ENCODE measurements at places on chromosomes 13 and 19. TPM values are rescaled to one million over a fixed set of nuclear protein-coding genes. Genes with fewer than 3 reads are reported as not detected.

- DNase-seq: no peak
Measured at GRCh38 chr13:68076046-68076445, 845.9 kb upstream of the PCDH9 start.

- DNase-seq: no peak
Measured at GRCh38 chr13:92745258-92745657, 481.3 kb upstream of the GPC6 start.

DNA sequence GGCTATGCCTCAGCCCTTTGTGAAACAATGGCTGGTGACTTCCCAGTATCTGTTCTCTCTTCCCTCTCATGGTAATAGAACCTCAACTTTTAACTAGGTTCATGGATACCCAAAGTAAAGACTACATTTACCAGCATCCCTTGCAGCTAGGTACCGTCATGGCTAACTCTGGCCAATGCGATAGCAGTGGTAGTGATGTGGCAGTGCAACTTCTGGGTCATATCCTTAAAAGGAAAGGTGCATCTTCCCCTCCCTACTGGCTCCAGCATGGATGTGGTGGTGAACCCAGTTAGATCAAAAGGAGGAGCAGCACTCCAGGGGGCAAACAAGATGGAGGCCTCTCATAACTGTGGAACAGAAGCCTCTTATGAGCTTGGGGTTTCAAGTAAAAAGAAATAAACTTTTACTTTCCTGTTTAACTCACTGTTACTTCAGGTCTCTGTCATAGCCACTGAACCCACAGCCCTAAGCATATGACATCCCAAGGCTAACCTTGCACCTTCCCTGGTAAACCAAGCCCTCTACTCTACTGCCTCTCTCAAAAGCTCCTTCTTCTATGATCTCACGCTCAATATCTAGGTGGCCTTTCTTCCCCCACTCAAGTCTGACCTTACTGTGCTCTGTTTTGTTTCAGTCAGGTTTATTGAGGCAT, 104.4 kb downstream of the DOCK9 start:
- DNase-seq: peak; percentile 13

DNA sequence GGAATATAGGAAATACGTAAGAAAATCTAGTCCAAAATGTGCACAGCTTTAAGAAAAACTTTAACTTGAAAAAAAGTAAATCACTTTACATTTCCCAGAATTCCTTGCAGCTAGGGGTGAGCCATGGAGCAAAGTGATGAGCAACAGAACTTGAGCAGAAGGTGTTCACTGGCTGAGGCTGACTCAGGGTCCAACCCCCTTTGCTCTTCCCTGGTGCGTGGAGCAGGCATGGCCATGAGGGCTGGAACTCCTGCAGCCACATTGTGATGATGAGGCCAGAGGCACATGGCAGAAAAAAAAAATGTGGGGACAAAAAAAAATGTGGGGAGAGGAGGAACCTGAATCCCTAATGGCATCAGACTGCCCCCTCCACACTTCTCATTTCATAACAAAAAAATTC, 9.9 kb upstream of the PLA2G4C start:
- DNase-seq: no peak

- DNase-seq: no peak
Measured at GRCh38 chr19:7706188-7706954, 4.4 kb upstream of the FCER2 start.

- peak; percentile 71 for DNase-seq
Measured at GRCh38 chr13:32314271-32315237, 609 bp downstream of the ZAR1L start.

DNA sequence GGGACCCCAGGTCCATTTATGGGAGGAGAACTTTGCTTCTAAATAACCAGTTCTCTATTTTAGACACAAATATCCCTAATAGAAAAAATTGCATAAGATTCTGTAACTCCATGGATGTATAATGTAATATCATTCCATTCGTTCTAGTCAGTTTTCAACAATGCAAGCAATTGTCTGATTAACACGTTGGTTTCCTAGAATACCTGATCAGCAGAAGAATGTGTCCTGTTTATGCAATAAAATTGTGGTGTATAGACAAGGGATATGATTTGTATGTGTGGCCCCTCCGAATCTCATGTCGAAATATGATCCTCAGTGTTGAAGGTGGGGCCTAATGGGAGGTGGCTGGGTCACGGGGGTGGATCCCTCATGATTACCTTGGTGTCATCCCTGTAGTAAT, 62.1 kb downstream of the RUBCNL start:
- no peak for DNase-seq

- DNase-seq: no peak
Measured at GRCh38 chr13:94209117-94209516, 270.4 kb downstream of the DCT start.

DNA sequence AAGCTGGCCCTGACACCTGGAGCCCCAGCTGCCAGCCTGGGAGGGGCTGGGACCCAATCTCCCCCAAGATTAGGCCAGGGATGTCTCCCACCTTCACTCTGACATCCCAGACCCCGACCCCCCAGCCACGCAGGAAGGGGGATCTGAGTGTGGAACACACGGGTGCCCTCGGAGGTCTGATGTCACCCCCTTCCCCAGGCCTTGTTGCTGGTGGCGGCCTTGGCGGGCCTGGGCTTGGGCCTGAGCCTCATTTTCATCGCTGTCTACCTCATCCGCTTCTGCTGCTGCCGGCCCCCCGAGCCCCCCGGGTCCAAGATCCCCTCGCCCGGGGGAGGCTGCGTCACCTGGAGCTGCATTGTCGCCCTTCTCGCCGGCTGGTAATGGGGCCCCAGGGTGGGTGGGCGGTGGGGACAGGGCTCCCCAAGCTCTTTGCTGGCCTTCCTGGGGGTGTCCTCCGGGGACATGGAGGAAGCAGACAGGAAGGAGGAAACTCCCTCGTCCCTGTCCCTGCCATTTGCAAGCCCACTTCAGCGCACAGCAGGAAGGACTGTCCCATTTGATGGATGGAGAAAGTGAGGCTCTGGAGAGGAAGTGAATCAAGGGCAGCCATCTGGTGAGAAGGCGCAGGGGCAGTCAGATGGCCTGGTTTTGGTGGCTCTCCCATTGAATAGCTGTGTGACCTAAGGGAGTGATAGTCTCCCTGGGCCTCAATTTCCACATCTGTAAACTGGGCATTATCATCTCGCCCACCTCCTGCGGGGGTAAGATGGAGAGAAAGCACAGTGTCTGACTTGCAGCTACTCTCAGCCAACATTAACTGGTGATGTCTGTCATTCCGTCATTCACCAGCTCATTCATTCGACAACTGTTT, 3.9 kb downstream of the TTYH1 start:
- no peak for DNase-seq

DNA sequence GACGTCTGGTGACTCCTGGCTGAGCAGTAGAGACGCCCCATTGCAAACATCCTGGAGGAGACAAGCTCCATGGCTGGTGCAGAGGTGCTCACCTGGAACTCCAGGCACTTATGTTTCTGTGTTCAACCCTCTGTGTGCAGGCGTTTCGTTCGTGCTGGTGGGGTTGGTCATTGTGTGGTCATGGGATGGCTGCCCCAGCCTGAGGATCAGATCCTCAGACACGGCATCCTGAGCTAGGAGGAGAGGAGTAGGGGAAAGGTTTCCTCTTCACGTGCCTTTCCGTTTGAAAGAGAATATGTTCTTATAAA, 87.8 kb downstream of the SIPA1L3 start:
- DNase-seq: no peak

DNA sequence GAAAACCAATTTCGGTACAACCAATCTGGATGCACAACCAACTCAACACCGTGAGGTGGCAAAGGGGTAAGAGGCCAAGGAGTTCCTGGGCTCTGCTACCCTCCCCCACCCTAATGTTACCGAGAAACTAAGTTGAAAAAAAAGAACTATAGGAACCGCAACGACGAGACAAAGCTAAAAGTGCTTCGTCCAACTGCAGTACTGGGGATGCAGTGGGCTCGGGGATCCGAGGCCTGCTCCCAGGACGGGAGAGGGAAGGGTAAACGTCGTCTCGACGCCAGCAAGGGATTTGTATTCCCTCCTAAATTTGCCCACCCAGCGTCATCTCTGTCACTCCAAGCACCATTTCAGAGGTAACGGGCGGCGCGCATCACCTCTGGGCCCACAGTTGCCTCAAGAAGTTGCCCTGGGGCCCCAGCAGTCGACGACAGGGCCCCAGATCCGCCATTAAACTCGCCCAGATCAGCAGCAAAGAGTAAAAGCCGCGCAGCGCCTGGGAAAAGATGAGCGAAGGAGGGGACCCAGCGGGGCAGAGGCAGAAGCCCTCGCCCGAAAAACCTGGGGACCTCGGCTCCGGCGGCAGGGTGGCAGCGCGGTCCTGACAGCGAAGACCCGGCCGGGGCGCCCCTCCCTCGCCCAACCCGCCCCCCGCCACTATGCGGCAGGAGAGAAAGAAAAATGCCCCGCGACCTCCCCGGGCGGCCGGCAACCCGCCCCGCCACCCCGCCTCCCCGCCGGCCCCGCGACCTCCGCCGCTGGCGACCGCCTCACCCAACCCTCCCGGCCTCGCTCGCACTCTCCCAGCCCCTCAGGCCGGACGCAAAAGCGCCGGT, 752 bp downstream of the ZMYM5 start:
- DNase-seq: peak; percentile 54

GRCh38 chr19:46745521-46746280, at the start of gene FKRP:
Gene FKRP, plus strand, starts transcription at chr19:46746057. Its CDS starts 9,394 bp downstream, at chr19:46755451.
- no peak for DNase-seq

DNA sequence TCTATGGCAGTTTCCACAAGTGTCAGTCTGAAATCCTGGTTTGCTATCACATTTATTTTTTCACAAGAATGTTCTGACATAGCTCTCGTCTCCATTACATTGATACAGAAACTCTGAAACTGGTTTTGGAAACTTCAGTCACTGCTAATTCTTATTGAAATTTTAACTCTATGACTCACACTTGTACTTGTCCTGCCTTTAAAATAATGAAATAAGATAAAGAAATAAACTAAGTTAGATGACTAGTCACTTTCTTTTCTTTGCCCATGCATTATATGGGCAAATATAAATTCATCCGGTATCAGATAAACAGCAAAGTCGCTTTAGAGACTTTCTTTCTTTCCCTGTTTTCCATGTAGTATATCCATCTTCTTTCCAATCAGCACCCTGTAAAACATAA, 257.5 kb downstream of the PCDH9 start:
- no peak for DNase-seq

DNA sequence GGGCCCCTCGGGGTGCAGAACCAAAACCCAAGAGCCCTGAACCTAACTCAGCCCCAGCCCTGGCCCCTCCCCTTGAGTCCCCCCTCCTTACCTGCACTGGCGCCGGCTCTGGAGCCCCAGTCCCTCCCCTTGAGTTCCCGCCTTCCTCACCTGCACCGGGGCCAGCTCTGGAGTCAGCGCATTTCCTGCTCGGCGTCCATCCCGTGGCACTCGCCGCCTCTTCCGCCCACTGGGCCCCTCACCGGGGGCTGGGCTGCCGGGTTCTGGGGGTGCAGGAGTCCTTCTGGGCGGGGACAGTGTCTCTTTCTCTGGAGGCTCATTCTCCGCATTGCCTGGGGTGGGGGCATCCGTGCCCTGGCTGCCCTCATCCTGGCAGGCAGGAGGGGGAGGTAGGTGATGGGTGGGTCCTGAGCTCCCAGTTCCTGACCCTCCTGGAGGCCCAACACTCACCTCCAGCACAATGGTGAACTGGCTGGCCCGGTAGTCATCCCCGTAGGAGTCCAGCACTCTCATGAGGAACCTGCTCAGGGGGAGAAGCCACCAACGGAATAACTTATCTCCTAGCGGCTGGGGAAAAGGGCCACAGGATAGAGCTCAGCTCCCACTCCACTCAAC, 5.3 kb downstream of the NDUFA3 start:
- DNase-seq: peak; percentile 1

- no peak for DNase-seq
Measured at GRCh38 chr13:45209229-45209628, 8.4 kb upstream of the KCTD4 start.

GRCh38 chr19:19067276-19068072, 3.7 kb downstream of the SLC25A42 start:
- no peak for DNase-seq

DNA sequence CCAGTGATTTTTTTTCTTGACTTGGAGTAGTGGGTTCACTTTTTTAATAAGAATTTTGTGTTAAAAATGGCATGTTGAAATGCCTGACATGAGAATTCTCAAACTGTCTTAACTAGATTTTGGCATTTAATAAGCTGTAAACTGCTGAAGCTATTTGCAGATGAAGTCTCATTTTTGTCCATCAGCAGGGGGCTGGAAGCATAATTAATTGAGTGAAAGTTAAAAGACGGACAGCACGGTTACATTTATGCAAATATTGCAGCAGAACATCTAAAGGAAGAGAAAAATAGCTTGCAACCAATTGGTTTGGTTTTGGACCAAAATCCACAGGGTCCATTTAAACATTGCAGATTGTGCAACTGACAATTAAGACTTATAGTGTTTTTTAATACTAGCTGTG, 837.3 kb upstream of the KLHL1 start:
- DNase-seq: no peak

DNA sequence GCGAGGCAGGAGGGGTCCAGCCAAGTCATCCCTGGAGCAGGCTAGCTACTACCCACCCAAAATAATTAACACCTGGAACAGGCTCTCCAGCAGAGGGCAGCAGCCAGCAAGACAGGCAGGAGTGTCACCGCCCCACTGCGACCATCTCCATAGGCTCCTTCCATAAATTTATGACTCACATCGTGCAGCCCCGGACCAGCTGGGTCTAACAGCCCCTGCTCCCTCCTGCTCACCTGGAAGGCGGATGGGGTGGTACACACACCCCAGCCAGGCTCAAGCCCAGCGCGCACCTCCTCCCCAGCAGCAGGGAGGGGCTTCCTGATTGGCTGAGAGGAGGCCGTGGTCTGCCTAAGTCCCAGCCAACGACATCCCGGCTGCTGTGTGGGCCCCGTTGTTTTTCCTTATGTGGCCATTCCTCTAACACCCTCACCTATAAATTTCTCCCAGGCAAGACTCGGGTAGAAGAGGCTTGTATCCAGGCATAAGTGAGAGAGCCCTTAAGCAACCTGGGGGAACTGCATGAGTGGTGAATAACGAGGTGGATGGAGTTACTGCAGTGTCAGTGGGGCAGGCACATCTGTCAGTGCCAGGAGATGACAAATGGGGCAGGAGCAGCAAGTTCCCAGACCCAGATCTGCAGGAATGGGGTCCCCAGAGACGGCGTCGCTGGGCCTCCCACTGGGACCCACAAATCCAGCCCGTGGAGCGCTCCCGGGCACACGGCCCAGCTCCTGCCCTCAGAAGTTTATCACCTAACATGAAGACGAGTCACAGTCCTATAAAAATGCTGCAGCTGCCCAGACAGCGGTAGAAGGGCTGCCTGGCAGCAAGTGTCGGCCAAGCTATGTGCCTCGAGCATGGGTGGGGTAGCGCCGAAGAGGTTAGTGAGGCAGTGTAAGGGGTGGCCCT, 43.1 kb downstream of the CEBPG start:
- DNase-seq: peak; percentile 83

ZNF681 gene
- 3.1 TPM for total RNA-seq

PODNL1 gene
- total RNA-seq: not detected

IGFL2 gene
- not detected for total RNA-seq

TPTE2 gene
- total RNA-seq: not detected

DPF1 gene
- total RNA-seq: 0.41 TPM

ZNF610 gene
- 0.64 TPM for total RNA-seq

TMEM143 gene
- total RNA-seq: 24.1 TPM

NOP53 gene
- total RNA-seq: 300 TPM
